ENCODE measurements at places on chromosomes 1 and 21.

DNA sequence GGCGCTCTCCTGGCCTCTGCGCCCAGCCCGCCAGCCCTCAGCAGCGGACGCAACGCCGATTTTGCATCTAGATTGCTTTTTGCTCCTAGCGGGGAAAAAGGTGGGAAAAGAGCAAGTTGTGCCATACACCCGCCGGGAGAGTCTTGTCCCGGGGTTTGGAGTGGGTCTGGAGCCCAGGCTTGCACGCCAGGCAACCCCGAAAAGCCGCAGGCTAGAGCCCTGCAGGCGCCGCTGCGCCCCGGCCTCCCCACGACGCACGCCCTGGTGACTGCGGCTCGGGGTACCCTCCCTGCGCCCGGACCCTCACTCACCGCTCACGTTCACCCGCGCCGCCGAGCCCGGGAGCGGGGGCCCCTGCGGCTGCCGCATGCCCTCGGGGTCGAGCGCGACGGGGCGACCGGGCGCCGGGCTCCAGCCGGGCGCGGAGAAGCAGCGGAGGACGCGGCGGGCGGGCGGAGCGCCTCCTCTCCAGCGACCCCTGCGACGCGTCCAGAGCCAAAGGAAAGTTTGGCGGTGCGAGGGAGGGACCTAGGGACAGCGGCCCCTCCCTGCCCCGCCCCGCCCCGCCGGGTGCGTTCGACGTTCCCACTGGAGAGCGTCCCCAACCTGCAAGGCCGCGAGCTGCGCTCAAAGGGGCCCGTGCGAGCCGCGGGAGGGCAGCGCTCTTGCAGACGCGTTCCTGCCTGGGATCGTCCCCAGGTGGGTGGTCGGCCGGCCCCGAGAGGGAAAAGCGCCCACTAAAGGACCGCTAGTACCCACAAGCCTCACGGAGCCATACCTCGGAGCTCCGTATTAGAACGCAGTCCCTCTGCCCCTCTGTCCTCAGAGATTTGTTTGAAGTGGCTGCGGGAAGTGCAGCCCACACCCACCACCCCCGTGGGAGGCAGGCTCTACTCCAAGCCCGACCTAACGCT lies at the start of gene LPAR3:
TSS of gene LPAR3 (minus strand) at position 502 of the 914 bp plus-strand sequence. CDS start 27,086 bp downstream, outside the sequence.
- no peak for DNase-seq

GRCh38 chr1:241944300-241944699 lies 13.3 kb upstream of the BECN2 start:
- DNase-seq, result no peak

DNA sequence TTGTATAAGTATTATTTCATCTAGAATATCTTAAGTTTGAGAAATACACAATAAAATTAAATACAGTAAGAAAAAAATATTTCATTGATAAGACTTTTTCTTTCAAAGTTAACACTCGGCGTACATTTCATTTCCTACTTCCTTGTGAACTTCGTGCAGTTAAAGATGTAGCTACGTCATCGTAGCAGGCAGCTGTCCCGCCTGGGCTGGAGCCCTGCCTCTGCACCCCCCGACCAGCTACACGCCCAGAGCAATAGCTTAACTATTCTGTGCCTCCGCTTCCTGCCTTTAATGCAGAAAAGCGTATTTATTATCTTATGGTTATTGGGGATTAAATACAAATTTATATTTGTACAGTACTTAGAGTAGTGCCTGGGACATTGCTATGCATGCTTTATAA lies 53.5 kb downstream of the CLSTN1 start:
- no peak for DNase-seq

- DNase-seq, result no peak
Observed at GRCh38 chr1:70409136-70409535, 1.9 kb upstream of the CTH start.

- no peak for DNase-seq
Observed at GRCh38 chr21:28444111-28444510, 548.6 kb downstream of the LTN1 start.

DNA sequence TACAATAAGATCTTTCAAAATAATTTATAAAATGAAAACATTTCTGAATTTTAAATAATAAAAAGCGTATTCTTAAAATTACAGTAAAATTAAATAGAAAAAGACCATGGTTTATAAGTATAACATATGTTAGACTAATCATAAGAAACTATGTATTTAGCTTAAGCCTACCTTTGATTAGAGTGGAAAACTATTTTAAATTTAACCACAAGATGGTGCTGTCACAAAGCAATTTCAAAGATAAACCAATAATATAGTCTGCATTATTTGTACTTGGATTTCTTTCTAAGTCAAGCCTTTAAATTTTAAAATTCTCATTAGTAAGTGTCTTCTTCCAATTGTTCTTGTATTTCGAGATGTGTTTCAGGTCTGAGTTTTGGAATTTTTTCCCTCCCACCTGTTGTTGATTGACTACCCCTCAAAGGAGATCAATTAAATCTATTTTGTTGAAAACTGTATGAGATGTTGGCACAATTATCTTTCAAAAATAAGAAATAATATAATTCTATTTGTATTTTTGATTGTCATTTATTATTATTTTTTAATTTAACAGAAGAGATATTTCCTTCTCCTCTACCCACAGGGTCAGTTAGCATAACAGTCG lies 459.8 kb downstream of the KCNT2 start:
- peak; percentile 59 for DNase-seq

DNA sequence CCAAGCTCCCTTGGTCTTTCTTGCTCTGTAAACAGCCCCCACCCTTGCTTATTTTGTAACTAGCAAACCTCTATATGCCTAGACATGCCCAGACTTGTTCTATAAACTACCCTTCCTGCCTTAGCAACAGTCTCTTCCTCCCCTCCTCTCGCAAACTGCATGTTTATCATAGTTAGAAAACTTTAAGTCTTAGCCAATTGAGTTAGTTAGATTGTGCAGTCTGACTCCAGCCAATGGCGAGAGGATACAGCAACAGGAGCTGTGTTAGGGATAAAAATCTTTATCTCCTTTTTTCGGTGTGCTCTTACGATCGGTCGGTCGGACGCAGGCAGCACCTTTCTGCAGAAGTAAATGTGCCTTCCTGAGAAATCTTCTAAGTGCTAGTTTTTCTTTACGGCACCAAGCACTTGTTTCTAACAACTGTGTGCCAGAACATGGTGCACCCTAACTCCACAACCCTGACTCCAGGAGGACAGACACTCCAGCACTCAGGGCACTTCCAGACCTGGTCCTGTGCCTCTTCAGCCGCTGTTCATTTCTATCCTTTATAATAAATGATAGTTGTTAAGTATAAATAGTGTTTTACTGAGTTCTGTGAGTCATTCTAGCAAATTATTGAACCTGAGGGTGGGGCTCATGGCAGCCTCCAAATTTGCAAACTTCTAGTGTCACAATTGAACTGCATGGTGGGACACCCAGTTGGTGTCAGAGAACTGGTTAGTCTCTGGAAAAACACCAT lies 25.7 kb upstream of the GNG4 start:
- no peak for DNase-seq

- DNase-seq, result no peak
Observed at GRCh38 chr1:153366261-153366660, 8.6 kb downstream of the S100A9 start.

GRCh38 chr1:246906833-246907232 lies 24.9 kb downstream of the AHCTF1 start:
- no peak for DNase-seq

- no peak for DNase-seq
Observed at GRCh38 chr1:223331301-223331700, 32.7 kb downstream of the SUSD4 start.

DNA sequence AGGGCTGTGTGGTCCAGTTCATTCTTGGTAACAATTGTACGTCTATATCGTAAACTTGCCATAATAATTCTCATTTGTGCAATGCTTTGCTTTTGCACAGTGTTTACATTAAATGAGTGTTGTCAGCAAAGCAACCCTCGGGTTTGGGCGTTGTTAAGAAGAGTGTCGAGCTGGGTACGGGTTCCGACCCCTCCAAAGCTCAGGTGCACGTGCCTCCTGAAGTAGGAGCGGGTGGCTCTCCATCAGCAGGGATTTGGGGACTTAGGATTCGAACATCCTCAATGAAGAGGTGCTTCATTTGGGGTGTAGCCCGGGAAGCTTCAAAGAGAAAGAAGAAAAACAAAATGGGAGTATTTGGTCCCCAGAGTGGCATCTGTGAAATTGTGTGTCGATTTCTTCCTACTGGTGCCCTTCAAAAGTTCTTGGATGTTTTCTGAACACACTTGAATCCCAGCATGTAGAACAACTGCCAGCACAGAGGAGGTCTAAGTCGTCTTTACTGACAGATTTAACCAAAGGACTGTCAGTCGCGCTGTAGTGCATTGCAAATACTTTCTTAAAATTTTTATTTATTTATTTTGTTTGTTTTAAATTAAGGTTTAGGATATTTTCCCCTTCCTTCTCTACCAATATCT lies 1.1 kb downstream of the TRIM58 start:
- DNase-seq, result no peak

DNA sequence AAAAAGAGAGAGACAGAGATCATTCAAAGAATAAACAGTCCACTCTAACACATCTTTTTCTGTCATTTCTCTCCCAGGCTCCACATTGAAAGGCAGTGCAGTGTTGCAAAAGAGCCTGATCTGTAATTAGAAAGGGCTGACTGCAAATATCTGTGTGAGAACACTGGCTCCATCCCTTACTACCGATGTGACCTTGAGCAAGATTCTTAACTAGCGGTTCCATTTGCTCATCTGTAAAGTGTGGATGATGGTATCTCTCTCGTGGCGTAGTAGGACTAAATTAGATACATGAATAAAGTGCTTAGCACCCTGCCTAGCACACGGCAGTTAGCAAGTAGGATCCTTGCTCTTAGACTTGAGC lies 26.9 kb upstream of the SLC44A3 start:
- no peak for DNase-seq

GRCh38 chr1:54559771-54560231 lies 11.8 kb downstream of the ACOT11 start:
- DNase-seq, result no peak

DNA sequence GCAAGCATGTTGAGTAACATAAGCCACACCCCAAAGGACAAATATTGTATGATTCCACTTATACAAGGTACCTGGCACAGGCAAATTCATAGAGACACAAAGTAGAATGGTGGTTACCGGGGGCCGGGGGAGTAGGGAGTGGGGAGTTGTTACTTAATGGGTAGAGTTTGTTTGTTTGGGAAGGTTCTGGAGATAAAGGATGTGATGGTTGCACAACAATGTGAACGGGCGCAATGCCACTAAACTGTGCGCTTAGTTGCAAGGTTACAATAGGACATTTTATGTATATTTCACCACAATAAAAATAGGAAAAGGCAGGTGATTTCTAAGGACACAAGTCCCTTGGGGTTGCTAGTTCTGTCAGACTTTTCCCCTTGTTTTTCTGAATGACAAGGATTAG lies 516.6 kb downstream of the KIF26B start:
- no peak for DNase-seq

GRCh38 chr1:178506669-178507068 lies 6.2 kb upstream of the TEX35 start:
- no peak for DNase-seq

DNA sequence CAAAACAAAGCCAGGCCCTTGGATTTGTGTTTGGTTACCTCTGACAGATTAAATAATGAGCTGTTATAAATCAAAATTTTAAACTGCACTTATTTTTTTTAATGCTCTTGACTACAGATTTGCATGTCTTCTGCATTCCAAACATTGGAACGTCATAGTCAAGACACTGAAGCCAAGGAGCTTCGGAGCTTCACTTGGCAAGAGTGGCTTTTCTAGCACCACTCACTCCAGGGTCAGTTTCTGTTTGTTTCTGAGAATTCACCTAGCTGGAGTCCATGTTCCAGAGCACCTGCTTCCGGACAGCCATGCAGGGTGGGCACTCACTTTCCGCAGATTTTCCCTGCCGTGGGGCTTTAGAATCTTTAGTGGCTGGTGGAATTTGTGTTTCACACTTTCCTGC lies 202.9 kb downstream of the ZP4 start:
- no peak for DNase-seq

DNA sequence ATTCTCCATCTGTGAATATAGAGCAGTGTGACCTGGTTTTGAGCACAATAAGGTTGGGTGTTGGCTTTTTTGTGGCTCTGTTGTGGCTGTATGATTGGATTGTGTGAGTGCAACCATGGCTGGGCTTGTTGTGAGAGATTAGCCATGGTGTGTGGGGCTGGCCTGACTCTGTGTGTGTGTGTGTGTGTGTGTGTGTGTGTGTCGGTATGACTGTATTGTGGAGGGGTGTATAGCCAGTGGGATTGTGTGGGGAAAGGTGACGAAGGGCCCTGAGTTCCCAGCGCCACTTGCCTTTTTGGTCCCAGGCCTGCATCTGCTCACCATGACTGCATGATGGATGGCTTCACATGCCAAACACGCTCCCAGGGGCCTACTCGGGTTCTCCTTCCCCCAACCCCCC lies 5.9 kb upstream of the SLC6A9 start:
- no peak for DNase-seq

DNA sequence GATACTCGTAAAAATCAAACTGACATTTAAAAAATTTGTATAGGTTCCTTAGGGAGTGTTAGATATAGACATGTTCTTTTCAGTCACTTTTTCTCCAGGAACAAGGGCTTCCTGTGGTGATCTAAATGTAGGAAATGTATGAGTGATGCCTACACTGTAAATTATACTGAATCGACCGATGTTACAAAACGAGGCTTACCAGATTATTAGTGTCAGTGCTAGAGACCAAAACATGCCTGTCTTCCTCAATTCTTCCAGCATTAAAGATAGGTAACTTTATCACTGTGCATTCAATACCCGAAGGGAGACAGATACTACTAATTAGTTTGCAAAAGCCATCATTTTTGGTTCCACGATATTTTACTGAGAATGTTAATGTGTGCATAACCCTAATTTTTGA lies 86.1 kb downstream of the BRINP3 start:
- no peak for DNase-seq

DNA sequence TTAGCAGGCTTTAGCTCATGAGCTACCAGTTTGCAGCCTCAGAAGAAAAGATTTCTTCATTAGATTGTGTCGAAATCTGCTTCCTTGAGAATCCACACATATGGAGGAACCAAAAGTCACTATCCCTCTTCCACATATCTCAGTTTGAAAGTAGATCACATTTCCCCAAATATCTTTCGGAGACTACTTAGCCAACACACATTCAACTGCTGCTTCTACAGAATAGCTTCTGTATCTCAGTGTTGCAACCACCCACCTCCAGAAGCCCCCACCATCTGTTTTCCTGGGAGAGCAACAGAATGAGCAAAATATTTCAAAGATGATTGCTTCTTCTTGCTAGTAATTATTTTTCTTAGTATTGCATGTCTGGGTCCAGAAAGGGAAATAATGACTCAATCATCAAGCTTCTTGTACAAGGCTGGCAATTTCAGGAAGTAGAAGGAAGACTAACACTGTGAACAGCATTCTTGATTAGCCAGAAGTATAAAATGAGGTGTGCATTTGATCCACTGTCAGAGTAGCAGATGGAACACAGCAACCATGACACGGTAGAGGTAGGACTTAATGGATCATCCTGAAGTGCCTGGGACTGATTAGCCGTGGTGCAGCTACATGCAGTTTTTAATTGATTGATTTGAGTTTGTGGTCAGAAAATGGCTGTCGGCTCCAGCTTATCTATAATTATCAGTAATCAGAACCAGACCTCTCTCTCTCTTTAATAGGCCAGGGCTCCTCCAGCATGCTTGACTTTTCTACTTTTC lies 24.9 kb downstream of the ZC3H11B start:
- DNase-seq, result no peak
